ENCODE measurements at places on chromosomes 2 and 18.

DNA sequence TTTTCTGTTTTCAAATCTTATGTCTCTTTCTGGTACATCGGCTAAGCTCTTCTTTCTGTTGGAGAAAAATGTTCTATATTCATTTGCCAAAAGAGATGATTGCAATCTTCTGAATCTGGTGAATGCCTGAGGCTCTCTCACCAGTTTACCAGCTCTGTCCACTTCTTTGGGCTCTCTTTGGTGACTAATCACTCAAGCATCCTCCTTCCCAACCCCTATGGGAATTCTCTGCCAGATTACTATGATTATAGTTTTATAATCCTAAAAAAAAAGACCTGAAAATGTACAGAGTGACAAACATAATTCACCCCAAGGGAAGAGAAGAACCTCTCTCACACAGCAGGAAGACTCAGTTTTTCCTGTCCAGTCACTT is 187.3 kb downstream of the CAMKMT start:
- no peak overlapping the region for H3K27ac ChIP-seq
- peaks cover 4% of the 10 kb centered on the region for H3K27me3 ChIP-seq
- no peak overlapping the region for H3K4me3 ChIP-seq
- no peaks in the 10 kb centered on the region for H3K36me3 ChIP-seq
- peaks cover 43% of the 10 kb centered on the region for H3K4me1 ChIP-seq

GRCh38 chr2:159785195-159785594 is 12.8 kb downstream of the CD302 start:
- peaks cover 2% of the 10 kb centered on the region for H3K27me3 ChIP-seq
- no peak overlapping the region for H3K27ac ChIP-seq
- H3K36me3 ChIP-seq = no peaks in the 10 kb centered on the region
- no peak overlapping the region for H3K4me3 ChIP-seq

DNA sequence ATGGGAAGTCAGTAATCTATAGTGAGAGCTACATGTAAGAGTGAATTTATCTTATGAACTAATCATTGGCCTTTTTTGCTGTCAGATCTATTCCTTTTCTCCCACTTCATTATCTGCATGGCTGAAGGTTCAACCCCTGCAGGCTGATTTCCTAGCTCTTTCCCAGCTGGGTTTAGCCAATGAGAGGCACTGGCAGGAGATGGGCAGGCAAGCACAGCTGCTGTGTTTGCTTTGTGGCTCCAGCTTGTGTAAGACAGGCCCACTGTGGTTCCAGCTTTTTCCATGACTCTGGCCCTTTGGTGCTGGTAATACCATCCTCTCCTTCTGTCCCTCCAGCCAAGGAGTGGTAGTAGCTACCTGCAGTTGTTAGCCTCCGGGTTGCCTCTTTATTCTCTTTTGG is 248.8 kb downstream of the PLCL1 start:
- H3K27me3 ChIP-seq = peaks cover 2% of the 10 kb centered on the region
- DNase-seq = no peak
- H3K36me3 ChIP-seq = no peaks in the 10 kb centered on the region
- no peak overlapping the region for H3K4me3 ChIP-seq

- H3K4me3 ChIP-seq = no peak overlapping the region
- peaks cover 13% of the 10 kb centered on the region for H3K36me3 ChIP-seq
- no peak for DNase-seq
- H3K27ac ChIP-seq = no peak overlapping the region
- peaks cover 5% of the 10 kb centered on the region for H3K27me3 ChIP-seq
Measured at GRCh38 chr2:159096901-159097300, 128.5 kb downstream of the TANC1 start.

DNA sequence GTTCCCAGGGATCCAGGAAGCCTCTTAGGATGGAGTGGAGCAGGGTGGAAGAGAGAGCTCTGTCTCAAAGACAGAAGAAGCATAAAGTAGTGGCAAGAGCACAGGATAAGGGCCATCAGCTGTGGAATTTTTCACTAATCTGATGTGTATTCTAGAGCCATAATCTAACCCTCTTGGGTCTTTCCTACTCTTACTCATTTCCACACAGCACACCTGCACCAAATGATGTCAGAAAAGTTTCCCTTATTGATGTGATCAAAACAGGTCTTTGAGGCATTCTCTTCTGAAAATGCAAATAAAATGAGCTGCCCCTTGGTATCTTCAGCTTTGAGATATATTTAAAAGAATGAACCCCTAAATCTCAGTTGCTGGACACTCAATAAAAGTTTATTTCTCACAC is 415.1 kb upstream of the CHST9 start:
- DNase-seq = no peak
- no peak overlapping the region for H3K4me3 ChIP-seq
- H3K4me1 ChIP-seq = peaks cover 20% of the 10 kb centered on the region
- peak overlapping the region; percentile 31 for H3K27ac ChIP-seq
- no peaks in the 10 kb centered on the region for H3K27me3 ChIP-seq
- no peaks in the 10 kb centered on the region for H3K36me3 ChIP-seq

GRCh38 chr2:227462972-227463931 is 8.7 kb upstream of the AGFG1 start:
- no peak for DNase-seq
- H3K4me1 ChIP-seq = peaks cover 5% of the 10 kb centered on the region
- no peak overlapping the region for H3K27ac ChIP-seq
- no peak overlapping the region for H3K4me3 ChIP-seq
- peaks cover 4% of the 10 kb centered on the region for H3K27me3 ChIP-seq

- H3K27me3 ChIP-seq = no peaks in the 10 kb centered on the region
- H3K27ac ChIP-seq = no peak overlapping the region
- no peaks in the 10 kb centered on the region for H3K36me3 ChIP-seq
- no peak overlapping the region for H3K4me3 ChIP-seq
- no peak for DNase-seq
Measured at GRCh38 chr2:191629001-191629453, 48.9 kb upstream of the NABP1 start.

DNA sequence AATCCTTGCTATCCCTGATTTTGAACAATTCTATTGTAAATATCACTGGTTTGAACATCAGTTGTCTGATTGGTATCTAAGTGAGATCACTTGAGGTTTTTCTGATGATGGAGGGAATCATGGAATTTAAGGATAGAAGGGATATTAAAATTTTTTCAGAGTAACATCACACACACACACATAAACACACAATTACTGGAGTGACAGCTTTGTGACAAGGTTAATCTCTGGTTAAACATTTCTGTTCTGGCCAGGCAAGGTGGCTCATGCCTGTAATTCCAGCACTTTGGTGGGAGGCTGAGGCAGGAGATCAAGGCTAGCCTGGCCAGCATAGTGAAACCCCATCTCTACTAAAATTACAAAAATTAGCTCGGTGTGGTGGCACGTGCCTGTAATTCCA is 85.3 kb downstream of the SOCS6 start:
- H3K36me3 ChIP-seq = no peaks in the 10 kb centered on the region
- no peaks in the 10 kb centered on the region for H3K4me1 ChIP-seq
- no peak overlapping the region for H3K27ac ChIP-seq
- no peaks in the 10 kb centered on the region for H3K27me3 ChIP-seq
- DNase-seq = no peak

DNA sequence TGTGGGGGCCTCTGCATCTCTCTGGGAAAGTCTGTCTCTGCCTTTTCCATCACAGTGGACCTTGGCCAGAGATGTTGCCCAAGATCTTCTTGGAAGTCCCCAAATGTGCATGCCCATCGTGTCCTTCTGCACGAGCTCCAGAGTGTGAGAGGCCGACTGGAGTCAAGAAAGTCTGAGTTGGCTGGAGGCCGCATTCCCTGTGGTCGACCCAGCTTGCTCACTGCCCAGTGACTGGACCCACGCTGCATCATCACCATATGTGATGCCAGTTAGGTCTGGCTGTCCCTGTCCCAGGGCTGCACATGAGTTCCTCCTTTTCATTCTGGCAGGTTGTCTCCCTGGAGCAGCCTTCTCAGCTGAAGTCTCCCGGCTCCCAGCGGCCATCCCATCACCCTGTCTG is 93.8 kb downstream of the ARL4C start:
- H3K27me3 ChIP-seq = no peaks in the 10 kb centered on the region
- H3K4me3 ChIP-seq = no peak overlapping the region
- no peak for DNase-seq
- H3K27ac ChIP-seq = no peak overlapping the region
- H3K36me3 ChIP-seq = no peaks in the 10 kb centered on the region

DNA sequence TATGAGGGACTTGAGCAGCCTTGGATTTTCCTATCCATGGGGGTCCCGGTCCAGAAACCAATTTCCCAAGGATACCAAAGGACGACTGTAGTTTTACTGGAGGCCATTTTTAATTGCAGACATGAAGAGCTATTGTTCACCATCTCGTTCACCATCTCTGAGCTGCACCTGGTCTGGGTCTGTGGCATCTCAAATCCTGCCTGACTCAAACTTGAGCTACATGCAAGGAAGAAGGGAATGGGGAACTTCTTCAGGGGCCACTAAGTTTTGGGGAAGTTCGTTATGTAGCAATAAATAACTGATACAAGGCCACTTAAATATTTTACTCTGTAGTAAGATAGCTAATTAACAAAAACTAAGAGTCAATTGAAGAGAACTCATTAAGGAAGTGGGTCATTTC is 2.1 kb upstream of the SMCHD1 start:
- no peak for DNase-seq
- H3K27me3 ChIP-seq = peaks cover 10% of the 10 kb centered on the region
- H3K4me3 ChIP-seq = no peak overlapping the region
- H3K4me1 ChIP-seq = peaks cover 4% of the 10 kb centered on the region
- H3K36me3 ChIP-seq = no peaks in the 10 kb centered on the region

GRCh38 chr2:102051692-102052277 is 60.0 kb downstream of the IL1R2 start:
- no peaks in the 10 kb centered on the region for H3K36me3 ChIP-seq
- H3K27ac ChIP-seq = no peak overlapping the region
- H3K27me3 ChIP-seq = peaks cover 1% of the 10 kb centered on the region
- no peak overlapping the region for H3K4me3 ChIP-seq
- no peak for DNase-seq

DNA sequence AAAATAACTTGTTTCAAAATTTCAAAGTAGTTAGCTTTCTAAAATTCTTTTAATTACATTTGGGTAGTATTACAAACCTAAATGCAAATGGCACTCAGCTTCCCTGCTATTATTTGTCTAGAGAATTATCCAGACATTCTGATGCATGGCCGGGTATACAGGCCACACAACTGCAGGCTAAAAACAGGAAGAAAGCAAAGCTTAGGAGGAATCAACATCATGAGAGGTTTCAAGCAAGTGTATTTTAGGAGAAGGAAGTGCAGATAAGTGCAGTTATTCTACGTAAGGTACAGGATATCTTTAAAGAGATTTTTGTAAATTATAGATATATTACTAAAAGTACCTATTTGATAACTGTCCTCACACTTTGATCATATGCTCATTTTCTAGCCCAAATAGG is 46.8 kb upstream of the RNU4ATAC start:
- H3K27ac ChIP-seq = no peak overlapping the region
- no peak for DNase-seq
- H3K27me3 ChIP-seq = no peaks in the 10 kb centered on the region
- H3K4me3 ChIP-seq = no peak overlapping the region

DNA sequence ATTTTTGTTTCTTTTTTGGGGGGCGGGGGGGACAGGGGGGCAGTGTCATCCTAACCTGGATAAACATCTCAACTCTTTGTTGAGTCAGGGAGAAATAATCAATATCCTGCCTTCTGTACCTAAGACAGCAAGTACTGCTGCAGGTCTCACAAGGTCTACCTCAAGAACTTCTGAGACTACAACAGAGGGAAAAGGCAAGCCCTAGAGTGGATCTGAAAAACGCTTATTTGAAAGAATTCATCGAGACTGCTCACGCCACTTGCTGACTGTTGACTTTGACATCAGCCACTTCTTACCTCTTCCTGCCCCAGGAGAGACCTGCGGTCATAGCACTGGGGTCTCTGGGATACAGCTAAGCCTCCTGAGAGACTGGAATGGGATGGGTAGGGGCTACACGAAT is 8.4 kb downstream of the HDLBP start:
- no peak overlapping the region for H3K27ac ChIP-seq
- peaks cover 37% of the 10 kb centered on the region for H3K4me1 ChIP-seq
- H3K27me3 ChIP-seq = peaks cover 2% of the 10 kb centered on the region
- DNase-seq = no peak
- H3K36me3 ChIP-seq = no peaks in the 10 kb centered on the region

DNA sequence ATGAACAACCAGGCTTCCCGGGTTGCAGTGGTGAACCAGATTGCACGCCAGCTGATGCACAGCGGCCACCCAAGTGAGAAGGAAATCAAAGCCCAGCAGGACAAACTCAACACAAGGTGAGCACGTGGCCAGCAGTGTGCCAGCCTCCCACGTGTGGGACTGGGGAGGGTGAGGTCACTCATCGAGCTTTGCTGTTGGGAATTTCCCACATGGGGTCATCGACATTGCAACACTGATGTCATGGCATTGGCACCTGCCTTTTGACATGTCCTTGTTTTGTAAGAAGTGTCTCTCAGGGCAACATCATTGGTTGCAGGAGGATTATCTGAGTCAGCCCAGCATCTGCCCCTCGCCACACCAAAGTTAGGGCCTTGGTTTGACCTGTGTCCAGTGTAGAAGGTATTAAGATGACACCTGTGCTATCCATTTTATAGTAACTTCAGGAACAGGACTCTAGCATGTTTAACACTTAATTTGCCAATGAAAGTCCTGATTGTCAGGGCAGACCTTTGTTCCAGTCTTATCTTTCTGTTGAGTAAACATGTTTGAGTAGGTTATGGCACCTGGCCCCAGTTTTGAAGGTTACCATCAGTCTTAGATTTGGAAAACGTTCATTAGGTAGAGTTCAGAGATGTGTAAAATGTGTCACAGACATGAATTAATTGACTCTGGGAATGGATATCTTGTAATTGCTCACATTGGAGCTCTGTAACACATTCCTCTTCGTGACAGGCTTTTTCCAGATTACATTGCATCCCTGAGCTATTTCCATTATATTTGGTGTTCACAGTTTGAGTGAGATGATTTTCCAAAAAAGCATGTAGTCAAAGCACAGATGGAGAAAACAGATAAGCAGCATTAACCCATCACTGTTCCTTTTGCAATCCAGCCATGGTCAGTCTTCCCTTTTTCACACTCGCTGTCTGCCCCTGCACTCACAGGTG is 93.3 kb upstream of the EML6 start:
- H3K27ac ChIP-seq = no peak overlapping the region
- no peak overlapping the region for H3K4me3 ChIP-seq
- H3K36me3 ChIP-seq = peaks cover 25% of the 10 kb centered on the region
- H3K4me1 ChIP-seq = peaks cover 14% of the 10 kb centered on the region
- no peak for DNase-seq

DNA sequence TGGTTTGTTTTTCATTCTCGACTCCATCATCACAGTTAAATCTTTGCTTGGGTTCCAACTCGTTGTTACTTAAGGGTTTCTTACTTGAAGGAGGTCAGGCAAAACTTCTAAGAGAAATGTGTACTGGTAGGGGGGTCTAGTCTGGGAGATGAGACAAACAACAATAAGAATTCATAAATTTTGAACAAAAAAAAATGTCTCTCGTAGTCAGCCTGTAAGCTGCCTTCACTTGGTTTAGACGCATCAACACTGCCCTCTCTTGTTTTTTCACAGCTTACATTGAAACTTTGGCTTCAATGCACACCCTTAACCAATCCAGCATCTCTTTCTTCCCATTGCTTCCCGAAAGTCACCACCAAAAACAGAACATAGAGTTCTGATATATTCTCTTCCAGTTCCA is 576.4 kb upstream of the PIK3C3 start:
- no peak overlapping the region for H3K4me3 ChIP-seq
- no peaks in the 10 kb centered on the region for H3K36me3 ChIP-seq
- H3K27me3 ChIP-seq = no peaks in the 10 kb centered on the region

- peaks cover 15% of the 10 kb centered on the region for H3K4me1 ChIP-seq
- H3K4me3 ChIP-seq = peak overlapping the region; percentile 83
- peaks cover 14% of the 10 kb centered on the region for H3K36me3 ChIP-seq
- H3K27me3 ChIP-seq = peaks cover 11% of the 10 kb centered on the region
- peak overlapping the region; percentile 69 for H3K27ac ChIP-seq
Measured at GRCh38 chr2:3517948-3518495, 1.3 kb downstream of the ADI1 start.

All from glutamatergic neuron (in vitro differentiated cells).